Stimulated activated CD8-positive, alpha-beta memory T cell treated with anti-CD3 and anti-CD28 coated beads, Interleukin-15, amount 100 ng/mL, for 48 hours (primary cell): ENCODE measurements at places on chromosomes 2 and 18.

- no peak for DNase-seq
Measured at GRCh38 chr18:63150942-63151421, 168.6 kb downstream of the BCL2 start.

GRCh38 chr2:230542751-230543150, 126.8 kb downstream of the SP100 start:
- DNase-seq, result no peak

DNA sequence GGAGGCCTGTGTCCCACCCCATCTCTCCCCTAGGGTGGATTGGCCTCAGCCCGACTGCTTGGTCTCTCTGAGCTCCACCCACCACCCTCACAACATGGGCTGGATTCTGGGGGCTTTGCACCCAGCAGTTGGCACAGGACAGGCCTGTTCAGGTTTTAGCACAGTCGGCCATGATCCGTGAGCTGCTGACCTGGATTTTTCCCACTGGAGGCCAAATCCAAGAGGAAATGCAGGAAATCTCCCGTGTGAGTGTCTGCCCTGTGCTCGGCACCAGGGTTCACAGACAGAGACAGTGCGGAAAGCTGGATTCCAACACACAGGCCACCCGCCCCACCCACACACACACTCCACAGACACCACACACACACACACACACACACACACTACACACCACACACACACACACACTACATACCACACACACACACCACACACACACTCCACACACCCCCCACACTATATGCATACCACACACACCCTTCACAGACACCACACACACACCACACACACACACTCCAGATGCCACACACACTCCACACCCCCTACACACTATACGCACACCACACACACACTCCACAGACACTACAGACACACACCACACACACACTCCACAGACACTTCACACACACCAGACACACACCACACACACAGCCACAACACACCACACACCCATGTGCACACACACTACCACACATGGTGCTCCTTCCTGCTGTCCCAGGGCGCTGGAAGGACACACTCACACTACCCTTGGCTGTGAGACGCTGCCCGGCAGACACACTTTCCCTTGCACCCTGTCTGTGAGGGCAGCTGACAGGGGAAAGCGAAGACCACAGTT, 14.1 kb downstream of the MBP start:
- DNase-seq, result no peak

DNA sequence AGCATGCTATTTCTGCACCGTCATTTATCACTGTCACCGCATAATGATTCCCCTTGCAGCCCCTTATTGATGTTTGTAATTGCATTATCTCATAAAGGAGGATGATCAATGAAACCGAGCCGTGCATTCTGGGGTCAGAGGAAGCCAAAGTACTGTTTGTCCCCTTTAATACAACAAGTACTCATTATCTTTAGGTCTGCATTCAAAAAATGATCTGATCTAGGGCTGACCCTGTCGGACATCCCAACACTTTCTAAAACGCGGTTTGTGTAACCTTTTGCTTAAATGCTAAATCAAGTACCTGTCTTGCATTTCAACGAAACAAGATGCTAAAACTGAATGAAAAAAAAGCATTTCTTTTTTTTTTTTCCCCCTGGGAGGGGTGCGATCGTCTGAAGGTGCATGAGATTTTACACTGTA, 143.8 kb downstream of the MEIS1 start:
- DNase-seq, result no peak

- DNase-seq, result no peak
Measured at GRCh38 chr2:73260338-73260984, 23.8 kb downstream of the FBXO41 start.

- DNase-seq, result no peak
Measured at GRCh38 chr18:46275370-46275769, 171.2 kb downstream of the HAUS1 start.

- no peak for DNase-seq
Measured at GRCh38 chr2:42021464-42021863, 26.4 kb upstream of the PKDCC start.

GRCh38 chr2:149169656-149170055, 131.2 kb downstream of the LYPD6B start:
- DNase-seq, result no peak

- DNase-seq, result no peak
Measured at GRCh38 chr18:6885006-6885481, 155.5 kb downstream of the ARHGAP28 start.

DNA sequence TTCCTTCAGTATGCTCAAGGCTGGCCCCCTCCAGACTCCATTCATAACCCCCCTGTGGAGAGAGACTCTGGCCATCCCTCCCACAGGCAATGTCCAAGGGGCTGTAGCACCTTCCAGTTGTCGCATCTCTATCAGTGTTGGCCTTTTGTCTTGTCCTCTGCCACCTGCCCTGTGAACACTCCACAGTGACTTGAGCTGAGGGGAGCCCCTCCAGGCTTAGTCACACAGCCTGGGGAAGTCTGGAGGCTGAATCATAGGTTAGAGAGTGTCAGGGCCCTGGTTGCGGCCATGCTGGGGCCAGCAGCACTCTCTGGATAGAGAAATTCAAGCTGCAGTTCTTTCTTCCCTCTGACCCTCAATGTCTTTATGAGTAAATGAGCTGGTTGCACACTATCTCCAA, 64.7 kb downstream of the GYPC start:
- DNase-seq, result no peak

DNA sequence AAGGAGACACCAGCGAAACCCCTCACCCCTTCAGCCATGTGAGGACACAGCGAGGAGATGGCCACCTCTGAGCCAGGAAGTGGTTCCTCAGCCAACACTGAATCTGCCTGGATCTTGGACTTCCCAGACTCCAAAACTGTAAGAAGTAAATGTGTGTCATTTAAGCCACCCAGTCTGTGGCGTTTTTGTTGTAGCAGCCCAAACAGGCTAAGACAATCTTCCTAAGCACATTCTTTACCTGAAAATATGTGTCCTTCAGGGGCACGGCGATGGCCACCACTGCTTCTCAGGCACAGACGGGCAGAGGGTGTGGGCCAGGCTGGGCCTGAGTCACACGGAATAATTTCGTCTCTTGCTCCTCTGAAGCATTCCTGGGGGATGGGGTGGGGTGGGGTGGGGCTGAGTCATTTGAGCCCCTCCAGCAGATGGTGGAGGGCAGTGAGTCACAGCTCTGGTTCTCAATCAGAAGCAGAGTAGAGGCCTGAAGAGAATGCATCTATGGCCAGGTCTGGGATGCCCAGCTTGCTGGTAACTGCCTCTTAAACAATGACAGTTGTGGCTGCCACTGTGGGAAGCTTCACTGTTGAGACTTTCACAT, 142.4 kb downstream of the CAPN13 start:
- DNase-seq, result peak; percentile 47

DNA sequence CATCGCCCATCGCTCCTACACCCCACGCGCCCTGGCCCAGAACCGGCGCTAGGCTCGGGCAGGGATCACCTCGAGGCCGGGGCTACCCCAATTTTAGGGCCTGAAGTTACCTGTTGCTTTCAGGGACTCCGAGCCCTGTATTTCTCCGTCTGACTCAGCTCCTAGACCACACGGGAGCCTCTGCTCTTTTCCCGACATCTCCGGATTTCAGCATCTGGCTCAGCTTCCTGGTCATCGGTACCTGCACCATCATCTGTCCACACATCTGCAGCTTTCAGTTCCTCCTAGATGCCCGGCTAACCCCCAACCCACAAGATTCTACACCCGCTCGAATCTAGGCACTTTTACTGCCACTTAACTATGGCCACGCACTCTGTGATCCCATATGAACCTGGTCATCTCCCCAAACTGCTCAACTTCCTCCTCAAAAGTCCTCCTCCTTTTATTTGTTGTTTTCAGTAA, 12.1 kb upstream of the HMSD start:
- DNase-seq, result no peak

GRCh38 chr2:61774351-61774750, 79.5 kb downstream of the FAM161A start:
- DNase-seq, result no peak

- DNase-seq, result no peak
Measured at GRCh38 chr18:50454387-50454988, 79.6 kb downstream of the SKA1 start.

DNA sequence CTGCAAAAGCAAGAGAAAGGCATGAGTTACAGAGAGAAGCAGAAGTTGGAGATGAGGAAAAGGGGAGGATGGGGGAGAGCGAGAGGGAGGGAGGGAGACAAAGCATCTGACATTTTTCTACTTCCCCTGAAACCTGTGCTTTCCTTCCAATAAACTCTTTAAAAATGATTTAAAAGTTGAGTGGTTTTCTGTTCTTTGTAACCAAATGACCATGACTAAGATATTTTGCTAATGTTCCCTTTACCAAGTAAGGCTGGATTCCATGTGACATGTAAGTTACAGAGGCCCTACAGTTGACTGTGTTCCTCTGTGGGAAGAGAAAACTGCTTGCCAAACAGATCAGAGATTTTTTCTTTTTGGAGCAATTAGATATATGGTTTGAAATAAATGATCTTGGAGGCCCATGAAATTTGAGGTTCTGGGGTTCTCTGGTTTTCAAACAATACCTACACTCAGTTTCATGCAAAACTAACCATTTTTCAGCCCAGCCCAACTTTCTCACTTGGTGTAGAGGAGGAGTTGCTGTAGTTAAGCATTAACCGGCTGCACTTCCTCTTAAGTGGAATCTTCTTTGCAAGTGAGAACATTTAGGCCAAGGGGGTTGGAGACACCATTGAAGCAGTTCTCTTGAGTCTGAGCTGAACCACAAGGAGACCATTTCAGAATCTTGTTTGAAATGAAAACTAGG, 34.5 kb downstream of the INSIG2 start:
- DNase-seq, result no peak

DNA sequence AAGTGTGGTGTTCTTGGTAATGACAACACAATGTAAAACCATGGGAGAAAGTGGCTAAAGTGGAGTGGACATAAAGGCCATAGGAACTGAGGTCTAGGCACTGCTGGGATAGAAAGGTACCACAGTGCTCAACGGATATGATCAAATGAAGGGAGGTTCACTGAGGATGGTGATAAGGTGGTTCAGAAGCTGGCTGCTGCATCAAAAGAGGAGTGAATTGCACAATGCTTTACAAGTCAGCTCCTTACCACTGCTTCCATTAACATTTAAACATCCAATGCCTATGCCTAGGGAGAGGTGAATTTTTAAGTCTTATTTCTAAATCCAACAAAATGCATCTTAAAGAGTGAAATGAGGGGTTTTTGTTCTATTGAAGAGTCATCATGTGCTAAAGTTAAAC, 100.1 kb upstream of the ITGB6 start:
- no peak for DNase-seq

- DNase-seq, result no peak
Measured at GRCh38 chr2:40273734-40274182, 178.1 kb downstream of the SLC8A1 start.

GRCh38 chr2:175806125-175806490, 196.0 kb downstream of the LNPK start:
- DNase-seq, result no peak

GRCh38 chr2:26273501-26273900, 28.8 kb downstream of the HADHB start:
- DNase-seq, result no peak

- no peak for DNase-seq
Measured at GRCh38 chr2:94960751-94961150, 64.8 kb upstream of the MAL start.

DNA sequence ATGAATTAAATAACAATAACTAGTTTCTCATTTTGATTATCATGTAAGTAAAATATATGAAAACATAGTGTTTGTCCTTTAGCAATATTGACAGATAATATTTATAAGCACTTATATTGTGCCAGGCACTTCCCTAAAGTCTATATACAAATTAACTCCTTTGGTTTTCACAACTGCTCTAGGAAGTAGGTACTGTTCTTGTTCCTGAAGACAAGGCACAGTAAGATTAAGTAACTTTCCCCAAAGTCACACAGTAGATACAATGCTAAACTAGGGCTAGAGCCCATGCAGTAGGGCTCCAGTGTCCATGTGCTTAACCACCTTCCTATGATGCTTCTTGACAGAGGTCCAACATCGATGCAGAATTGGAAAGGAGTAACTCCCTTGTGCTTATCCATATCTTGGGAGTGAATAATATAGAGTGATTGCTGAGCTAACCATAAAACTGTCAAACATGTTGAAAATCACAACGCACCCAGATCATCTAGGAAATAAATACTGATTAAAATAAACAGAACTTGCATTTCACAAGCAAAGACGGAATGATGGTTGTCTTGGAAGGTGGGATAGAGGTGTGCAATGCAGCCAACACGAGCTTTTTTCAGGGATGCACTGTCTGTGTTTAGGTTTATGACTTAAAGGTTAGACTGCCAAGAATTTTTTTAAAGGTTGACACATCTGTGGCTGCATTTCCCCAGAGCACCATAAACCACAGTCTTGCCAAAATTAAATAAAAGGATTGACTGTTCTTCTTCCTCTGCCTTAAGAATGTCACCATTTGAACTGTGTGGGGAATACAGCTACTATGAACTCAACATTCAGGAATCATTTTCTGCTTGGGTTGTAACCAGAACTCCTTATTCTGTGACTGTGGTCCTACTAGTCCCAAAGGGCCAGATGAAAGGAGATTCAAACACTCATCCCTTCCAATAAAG, 80.8 kb downstream of the ANKRD44 start:
- no peak for DNase-seq

DNA sequence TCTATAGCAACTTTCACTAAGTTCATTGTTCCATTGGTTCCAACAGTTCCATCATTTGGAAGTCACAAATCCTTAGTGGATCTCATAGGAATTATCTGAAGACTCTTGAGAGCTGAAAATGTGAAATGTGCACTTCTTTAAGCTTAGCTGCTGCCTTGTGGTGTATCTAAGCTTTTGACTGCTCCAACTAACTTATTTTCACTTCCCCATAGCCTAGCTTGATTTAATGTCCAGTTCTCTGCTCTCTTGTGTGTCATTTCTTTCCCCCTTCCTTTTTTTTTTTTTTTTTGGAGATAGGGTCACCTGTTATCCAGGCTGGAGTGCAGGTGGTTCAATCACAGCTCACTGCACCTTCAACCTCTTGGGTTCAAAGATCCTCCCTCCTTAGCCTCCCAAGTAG, 34.9 kb upstream of the CD302 start:
- DNase-seq, result no peak

DNA sequence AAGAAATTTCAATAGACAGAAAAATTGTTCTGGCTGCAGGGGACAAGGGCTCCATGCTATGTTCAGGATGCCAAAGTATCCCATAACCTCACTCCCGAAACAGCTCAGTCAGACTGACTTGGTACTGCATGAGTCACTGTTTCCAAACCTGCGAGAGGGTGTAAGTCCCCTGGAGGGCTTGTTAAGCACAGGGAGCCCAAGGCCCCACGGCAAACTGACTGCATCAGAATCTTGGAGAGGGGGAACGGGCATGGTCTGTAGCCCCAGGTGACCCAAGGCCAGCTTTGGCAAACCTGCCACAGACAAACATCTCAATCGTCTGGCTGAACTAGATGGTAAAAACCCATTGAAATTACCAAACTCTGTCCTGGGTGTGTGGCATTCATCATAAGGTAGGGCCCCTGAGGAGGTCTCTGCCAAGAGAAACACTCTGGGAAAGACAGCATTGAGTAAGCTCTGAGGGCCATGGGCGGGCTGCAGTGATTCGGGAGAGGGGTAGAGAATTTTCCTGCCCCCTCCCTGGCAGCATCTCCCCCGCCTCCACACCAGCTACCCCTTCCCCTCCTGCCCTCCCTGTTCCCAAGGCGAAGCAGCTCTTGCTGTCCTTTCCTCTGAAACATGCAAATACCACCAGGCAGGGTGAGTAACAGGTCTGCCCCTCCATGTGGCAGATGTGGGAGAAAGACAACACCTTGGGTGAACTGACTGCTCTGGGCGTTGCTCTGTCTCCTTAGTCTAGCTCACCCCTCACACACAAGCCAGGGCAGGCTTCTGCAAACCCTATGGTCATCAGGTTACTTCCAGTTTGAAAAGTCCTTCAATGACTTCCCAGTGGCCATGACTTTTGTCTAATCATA, 274.7 kb upstream of the SIX2 start:
- DNase-seq, result no peak

GRCh38 chr2:70771446-70771845, 3.4 kb upstream of the ADD2 start:
- no peak for DNase-seq
